Hepatocyte (in vitro differentiated cells): ENCODE measurements at places on chromosomes 12 and 14. TPM values are rescaled to one million over a fixed set of nuclear protein-coding genes. Genes with fewer than 3 reads are reported as not detected.
A peak's percentile ranks its signal among the peaks of the same experiment; 100 is the strongest.

DNA sequence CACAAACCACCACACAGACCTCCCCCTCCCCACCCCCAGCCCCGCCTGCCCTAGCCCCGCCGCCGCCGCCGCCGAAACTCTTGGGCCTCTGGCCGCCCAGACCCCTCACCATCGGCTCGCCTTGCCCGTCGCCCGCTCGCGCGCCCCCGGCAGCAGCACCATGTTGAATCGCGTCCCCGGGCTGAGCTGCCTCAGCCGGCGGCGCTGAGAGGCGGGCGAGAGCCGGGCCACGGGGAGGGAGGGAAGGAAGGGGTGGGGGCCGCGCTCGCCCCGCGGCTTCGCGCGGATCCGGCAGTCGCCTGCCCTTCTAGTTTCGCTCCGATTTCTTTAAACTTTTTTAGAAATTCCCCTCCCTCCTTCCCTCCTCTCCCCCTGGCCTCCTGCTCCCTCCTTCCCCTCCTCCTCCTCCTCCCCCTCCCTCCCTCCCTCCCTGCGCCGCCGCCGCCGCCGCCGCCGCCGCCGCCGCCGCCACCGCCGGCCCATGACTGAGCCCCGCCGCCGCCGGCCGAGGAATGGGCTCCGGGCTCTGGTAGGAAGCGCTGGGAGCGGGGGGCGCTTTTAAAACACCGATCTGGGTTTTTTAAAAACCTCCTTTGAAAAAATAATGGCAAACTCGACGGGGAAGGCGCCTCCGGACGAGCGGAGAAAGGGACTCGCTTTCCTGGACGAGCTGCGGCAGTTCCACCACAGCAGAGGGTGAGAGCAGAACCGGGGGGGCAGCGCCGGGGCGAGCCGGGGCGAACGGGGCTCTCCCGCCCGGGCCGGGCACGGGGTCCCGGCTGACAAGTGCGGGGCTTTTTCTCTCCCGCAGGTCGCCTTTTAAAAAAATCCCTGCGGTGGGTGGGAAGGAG is at the start of gene ARID2:
Gene ARID2 (plus strand): TSS at position 474 of the 851 bp plus-strand sequence. CDS start 131 bp downstream, at position 605.
- no peaks in the 10 kb centered on the region for H3K27me3 ChIP-seq
- H3K36me3 ChIP-seq = no peaks in the 10 kb centered on the region
- peak within 1 kb of the TSS; percentile 92 for H3K4me3 ChIP-seq
- peak; percentile 83 for DNase-seq
- H3K4me1 ChIP-seq = peaks cover 25% of the 10 kb centered on the region

- no peak for DNase-seq
- H3K27me3 ChIP-seq = no peaks in the 10 kb centered on the region
- H3K27ac ChIP-seq = no peak overlapping the region
- H3K36me3 ChIP-seq = no peaks in the 10 kb centered on the region
Measured at GRCh38 chr12:49744363-49744885, 3.1 kb downstream of the TMBIM6 start.

- peaks cover 52% of the 10 kb centered on the region for H3K4me1 ChIP-seq
- H3K27me3 ChIP-seq = no peaks in the 10 kb centered on the region
- no peaks in the 10 kb centered on the region for H3K36me3 ChIP-seq
- H3K4me3 ChIP-seq = no peak overlapping the region
- no peak for DNase-seq
Measured at GRCh38 chr12:52149651-52150241, 42.1 kb downstream of the KRT80 start.

DNA sequence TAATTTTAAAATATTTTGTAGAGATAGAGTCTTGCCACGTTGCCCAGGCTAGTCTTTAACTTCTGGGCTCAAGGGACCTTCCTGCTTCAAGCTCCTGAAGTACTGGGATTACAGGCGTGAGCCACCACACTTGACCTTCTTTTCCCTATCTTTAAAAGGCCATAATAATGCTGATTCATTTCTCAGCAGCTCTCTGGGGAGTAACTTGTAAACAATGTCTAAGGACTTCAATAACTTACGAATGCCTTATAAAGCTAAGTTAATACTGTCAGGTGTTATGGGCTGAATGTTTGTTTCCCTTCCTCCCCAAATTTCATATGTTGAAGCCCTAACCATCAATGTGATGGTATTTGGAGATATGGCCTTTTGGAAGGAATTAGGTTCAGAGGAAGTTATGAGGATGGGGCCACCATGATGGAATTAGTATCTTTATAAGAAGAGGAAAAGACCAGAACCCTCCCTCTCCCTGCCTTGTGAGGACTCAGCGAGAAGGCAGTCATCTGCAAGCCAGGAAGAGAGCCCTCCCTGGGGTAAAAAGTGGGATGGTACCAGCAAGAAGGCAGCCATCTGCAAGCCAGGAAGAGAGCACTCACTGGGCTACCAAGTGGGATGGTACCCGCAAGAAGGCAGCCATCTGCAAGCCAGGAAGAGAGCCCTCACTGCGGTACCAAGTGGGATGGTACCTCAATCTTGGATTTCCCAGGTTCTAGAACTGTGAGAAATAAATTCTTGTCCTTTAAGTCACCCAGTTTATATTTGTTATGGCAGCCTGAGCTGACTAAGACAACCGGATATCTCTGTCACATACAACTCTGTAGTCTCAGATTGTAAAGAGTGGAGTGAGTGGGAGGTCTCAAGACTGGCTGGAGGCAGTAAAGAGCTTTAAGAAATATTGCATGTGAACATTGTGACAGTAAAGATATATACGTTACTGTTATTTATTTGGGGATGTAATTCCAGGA is 16.3 kb upstream of the YBX3 start:
- no peak for DNase-seq
- no peaks in the 10 kb centered on the region for H3K4me1 ChIP-seq
- H3K4me3 ChIP-seq = no peak overlapping the region
- no peaks in the 10 kb centered on the region for H3K36me3 ChIP-seq
- no peaks in the 10 kb centered on the region for H3K27me3 ChIP-seq

Gene PYM1
- 33.7 and 44.5 TPM in 2 replicates for total RNA-seq
